ENCODE measurements at places on chromosomes 6 and 20. TPM values are rescaled to one million over a fixed set of nuclear protein-coding genes. Genes with fewer than 3 reads are reported as not detected.

The GRIK2 gene
- total RNA-seq: 0.21 TPM

The C20orf144 gene
- total RNA-seq: 0.19 TPM

The LKAAEAR1 gene
- 1.7 TPM for total RNA-seq

The HLA-DOB gene
- 0.23 TPM for total RNA-seq

The CD93 gene
- not detected for total RNA-seq

The UNC5CL gene
- total RNA-seq: 0.38 TPM

The TRIM26 gene
- total RNA-seq: 23.7 TPM

The NKX2-4 gene
- not detected for total RNA-seq

The SLC25A27 gene
- 0.98 TPM for total RNA-seq

The EDN1 gene
- 57.2 TPM for total RNA-seq

The FILIP1 gene
- 0.52 TPM for total RNA-seq

The SLC22A7 gene
- not detected for total RNA-seq

The TMEM151B gene
- 0.13 TPM for total RNA-seq

The MICA gene
- 27.8 TPM for total RNA-seq

The ACSS1 gene
- total RNA-seq: 15.6 TPM

The HAO1 gene
- total RNA-seq: not detected

The C6orf58 gene
- total RNA-seq: not detected

The SMOC2 gene
- not detected for total RNA-seq

The COL11A2 gene
- 1.5 TPM for total RNA-seq

The KHDC1L gene
- total RNA-seq: 0.32 TPM
